ENCODE measurements at places on chromosomes 7 and 10.

GRCh38 chr10:4283846-4284610, 499.0 kb upstream of the KLF6 start:
- DNase-seq = no peak

DNA sequence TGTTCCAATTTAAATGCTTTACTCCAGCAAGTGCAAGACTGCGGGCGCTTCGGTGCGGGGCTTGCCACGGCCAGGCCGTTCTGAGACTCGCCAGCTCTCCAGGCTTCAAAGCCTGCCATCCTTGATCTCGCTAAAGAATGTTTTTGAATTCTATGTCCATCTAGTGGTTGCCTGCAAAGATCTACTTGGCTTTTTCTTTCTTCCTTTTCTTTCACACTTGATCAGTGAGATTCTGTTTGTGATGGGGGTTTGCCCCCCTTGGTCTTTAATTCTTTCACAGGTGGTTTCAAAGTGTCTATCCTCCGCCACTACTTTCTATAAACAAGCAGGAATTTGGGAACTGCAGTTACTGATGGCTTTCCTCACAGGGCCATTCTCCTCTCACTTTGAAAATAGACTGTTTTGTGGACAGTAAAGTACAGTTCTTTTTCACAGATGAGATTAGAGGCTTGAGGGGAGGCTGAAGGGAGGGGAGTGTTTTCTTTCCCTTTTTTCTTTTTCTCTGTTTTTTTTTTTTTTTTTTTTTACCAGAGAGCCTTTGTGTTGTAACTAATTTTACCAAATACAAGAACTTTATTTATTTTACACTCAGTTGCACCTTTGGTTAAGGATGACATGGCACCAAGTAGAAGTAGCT, 15.2 kb upstream of the FBXW4 start:
- no peak for DNase-seq

GRCh38 chr7:24978843-24979469, 1.0 kb downstream of the OSBPL3 start:
- DNase-seq = no peak

GRCh38 chr7:43565786-43566185, 17.1 kb upstream of the STK17A start:
- no peak for DNase-seq

DNA sequence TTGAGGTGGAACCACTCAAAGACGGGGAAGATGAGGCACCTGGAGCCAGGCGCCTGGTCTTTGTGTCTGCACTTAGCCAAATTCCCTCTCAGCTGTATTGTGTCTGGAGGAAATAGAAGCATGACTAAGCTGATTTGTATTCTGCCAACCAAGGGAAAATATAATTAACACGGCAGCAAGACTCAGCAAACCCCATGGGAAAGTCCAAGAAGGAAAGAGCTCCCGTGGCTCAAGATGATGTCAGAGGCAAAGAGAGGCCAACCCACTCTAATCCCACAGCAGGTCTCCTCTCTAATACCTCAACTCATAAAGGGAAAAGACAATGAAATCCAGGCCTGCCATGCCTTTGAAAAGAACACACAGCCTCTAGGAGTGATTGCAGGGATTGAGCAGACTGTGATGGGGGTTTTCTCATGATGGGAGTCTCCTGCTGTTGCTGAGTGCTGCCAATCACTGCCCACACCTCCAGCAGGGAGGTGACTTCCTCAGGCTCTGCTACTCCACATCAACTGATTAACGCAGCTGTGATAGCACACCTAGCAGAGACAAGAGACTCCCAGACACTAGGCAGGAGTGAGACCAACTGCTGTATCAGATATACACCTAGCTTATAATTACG, 255.5 kb upstream of the C7orf33 start:
- peak; percentile 40 for DNase-seq
